ENCODE measurements at places on chromosomes 5 and 9.

DNA sequence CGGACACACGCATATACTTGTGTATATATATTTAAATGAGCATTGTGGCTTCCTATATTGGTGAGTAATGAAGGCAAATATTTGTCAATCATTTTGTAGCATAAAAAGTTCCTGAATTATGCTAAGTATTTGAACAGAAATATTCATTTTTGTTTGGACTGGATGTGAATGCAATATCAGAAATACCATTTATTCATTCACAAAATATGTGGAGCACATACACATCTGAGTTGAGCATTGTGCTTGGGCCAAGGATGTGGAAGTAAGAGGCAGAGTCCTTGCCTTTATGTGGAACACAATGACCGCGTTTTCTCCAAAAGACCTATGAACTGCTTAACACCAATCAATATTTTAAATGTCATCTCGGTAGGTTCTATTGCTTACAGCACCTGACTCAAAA, 1086.5 kb downstream of the NR2F1-AS1 start:
- DNase-seq = no peak

DNA sequence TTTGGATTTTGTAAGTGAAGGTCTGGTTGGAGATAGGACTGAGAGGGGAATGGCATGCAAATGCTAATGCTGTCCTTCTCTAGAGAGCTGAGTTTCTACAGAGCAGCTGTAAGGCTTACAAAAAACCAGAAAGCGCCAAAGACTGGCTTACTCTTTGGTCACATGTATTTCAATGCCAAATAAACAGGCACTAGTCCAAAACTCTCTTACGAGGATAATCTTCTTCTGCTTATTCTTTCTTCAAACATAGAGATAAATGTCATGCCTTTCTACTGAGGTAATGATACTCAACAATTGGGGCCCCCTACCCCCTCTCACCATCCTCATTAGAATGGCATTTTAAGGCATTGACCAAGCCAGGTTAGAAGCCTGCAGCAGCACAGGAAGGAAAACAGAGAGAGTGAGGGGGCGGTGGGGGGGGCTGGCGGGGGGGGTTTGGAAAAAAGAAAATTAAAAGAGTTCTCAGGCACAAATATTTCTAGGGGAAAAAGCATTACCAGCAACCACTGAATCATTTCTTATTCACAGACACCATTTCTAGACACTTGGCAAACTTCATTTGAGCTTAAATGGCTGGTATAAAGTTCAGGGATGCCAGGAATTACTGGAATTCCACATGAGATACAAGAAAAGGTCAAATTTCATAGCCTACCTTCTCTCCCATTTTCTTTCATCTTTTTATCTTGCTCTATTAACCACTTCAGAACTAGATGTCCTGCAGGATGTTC, 34.0 kb downstream of the PUM3 start:
- no peak for DNase-seq

DNA sequence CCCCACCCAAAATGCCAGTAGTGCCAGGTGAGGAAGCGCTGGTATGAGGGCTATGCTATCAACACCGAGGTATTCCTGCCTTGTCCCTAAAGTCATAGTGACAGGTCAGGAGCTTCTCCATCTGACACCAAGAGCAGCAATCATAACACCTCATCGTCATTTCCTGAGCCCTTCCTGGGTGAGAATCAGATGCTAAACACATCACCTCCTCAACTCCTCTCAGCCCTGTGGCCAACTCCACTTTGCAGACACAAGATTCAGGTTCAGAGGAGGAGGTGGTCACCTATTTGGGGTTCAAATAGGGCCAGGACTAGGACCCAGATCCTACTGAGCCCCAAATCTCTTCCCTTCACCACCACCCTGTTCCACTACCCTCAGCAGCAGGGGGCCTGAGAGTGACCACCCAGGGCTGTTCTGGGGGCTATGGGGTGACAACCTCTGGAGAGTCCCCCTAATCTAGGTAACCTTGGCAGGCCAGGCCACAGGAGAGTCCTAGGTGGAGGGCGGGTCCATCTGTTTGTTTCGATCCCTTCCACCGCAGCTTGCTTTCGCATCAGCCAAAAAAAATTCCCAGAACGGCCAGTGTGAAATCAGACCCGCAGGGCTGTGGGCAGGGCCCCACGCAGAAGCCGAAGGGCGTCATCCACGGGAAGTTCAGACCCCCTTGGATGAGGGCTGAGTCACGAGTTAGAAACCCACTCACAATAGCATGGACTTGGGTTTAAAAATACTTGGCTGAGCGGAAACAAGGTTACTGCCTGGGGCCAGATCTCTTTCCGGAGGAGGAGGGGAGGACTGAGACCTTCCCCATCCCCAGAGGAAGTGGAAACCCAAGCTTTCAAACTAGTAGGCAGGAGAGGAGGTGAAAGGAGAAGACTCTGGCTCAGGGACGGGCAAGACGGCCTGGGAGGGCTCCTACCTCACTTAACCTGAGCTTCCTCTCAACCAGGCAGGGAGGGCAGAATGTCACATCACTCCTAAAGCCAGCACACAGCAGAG, 8.7 kb downstream of the STK10 start:
- peak; percentile 32 for DNase-seq

GRCh38 chr5:60651872-60652620, 47.9 kb downstream of the DEPDC1B start:
- no peak for DNase-seq

GRCh38 chr9:81431641-81432040, 257.7 kb downstream of the TLE1 start:
- DNase-seq = no peak

GRCh38 chr5:177426566-177427210, at the start of gene GRK6:
GRK6 (plus strand) TSS chr5:177426676; CDS start chr5:177426846, 170 bp downstream.
- peak; percentile 65 for DNase-seq

- no peak for DNase-seq
Measured at GRCh38 chr5:44387921-44388320, 1.3 kb downstream of the FGF10 start.

- DNase-seq = no peak
Measured at GRCh38 chr5:147904110-147904509, 2.2 kb downstream of the C5orf46 start.

GRCh38 chr5:171342362-171343111, 33.5 kb downstream of the TLX3 start:
- no peak for DNase-seq

All from activated T-helper 1 cell treated with Interleukin-2 at 50 U/mL for 16 hours (primary cell).